T-helper 17 cell (primary cell): ENCODE measurements at places on chromosomes 16 and 17. TPM values are rescaled to one million over a fixed set of nuclear protein-coding genes. Genes with fewer than 3 reads are reported as not detected.

The NHLRC4 gene
- 1.4 TPM for total RNA-seq

The EEF2K gene
- total RNA-seq: 14.7 TPM

The FLYWCH1 gene
- 97.1 TPM for total RNA-seq

The CMTM2 gene
- 0.70 TPM for total RNA-seq

The RCVRN gene
- not detected for total RNA-seq

GRCh38 chr17:5793899-5794298 is 209.6 kb upstream of the NLRP1 start:
- DNase-seq: no peak
- H3K36me3 ChIP-seq: peaks cover 6% of the 10 kb centered on the region
- H3K27ac ChIP-seq: no peak overlapping the region
- H3K4me1 ChIP-seq: no peaks in the 10 kb centered on the region
- peaks cover 57% of the 10 kb centered on the region for H3K27me3 ChIP-seq

DNA sequence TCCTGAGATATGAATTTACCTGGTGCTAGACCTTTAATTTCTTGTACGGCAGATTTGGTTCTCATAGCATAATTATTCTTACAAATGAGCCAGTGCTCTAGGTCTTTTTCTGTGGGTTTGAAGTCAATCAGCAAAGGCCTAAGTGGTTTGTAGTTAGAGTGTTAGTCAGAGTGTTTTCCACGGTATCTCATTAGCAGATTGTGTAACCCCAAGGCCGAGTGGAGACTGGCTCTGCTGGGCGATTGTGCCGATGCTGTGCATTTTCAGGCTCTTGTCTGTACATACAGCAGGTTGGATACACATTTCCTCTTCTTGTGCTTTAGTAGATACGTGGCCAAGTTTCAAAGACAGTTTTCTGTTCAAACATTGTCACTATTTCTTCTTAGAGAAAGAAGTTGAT is 78.6 kb upstream of the CA10 start:
- H3K27me3 ChIP-seq: peaks cover 7% of the 10 kb centered on the region
- no peaks in the 10 kb centered on the region for H3K4me1 ChIP-seq
- no peak overlapping the region for H3K4me3 ChIP-seq
- DNase-seq: no peak

DNA sequence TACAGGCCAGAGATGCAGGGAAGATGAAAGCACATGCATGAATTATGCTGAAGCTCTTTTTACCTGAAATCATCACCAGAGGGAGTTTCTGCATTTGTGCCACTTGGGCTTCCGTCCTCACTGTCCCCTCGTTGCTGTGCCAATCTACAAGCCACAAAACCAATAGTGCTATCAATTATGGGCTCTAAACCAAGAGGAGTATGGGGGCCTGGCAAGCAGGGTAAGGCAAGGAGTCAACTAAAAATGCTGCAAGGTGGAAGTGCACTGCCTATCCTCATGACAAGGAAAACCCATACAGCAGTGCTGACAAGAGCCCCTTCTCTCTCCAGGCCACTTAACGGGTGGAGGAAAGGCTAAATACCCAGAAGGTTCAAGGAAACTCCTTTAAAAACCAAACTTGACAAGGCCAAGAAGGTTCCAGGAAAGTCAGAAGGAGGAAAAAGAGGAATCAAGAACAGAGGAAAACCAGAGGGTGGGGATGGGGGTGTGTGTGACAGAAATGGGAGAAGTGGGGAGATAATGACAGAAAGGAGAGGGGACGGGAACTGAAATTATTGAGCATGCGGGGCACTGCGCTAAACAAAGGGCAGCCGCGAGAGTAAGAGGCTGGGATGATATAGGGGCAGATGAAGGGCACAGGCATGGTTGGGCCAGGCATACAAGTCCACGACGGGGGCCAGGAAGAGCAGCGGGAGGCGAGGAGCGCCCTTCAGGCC is 674 bp downstream of the C17orf75 start:
- H3K4me1 ChIP-seq: peaks cover 15% of the 10 kb centered on the region
- H3K36me3 ChIP-seq: peaks cover 4% of the 10 kb centered on the region
- H3K27ac ChIP-seq: peak overlapping the region; percentile 96
- H3K4me3 ChIP-seq: peak overlapping the region; percentile 98

- peaks cover 15% of the 10 kb centered on the region for H3K4me1 ChIP-seq
- H3K4me3 ChIP-seq: peak overlapping the region; percentile 57
- H3K36me3 ChIP-seq: no peaks in the 10 kb centered on the region
- H3K27me3 ChIP-seq: peaks cover 3% of the 10 kb centered on the region
These were observed 2.5 kb downstream of the ADAD2 start for GRCh38 chr16:84193480-84193879.
